Left forelimb (tissue), 1 donor: ENCODE measurements at places on chromosomes 11 and 22.
A peak's percentile ranks its signal among the peaks of the same experiment; 100 is the strongest.

GRCh38 chr11:112977755-112978154 is 16.5 kb downstream of the NCAM1 start:
- DNase-seq: no peak

DNA sequence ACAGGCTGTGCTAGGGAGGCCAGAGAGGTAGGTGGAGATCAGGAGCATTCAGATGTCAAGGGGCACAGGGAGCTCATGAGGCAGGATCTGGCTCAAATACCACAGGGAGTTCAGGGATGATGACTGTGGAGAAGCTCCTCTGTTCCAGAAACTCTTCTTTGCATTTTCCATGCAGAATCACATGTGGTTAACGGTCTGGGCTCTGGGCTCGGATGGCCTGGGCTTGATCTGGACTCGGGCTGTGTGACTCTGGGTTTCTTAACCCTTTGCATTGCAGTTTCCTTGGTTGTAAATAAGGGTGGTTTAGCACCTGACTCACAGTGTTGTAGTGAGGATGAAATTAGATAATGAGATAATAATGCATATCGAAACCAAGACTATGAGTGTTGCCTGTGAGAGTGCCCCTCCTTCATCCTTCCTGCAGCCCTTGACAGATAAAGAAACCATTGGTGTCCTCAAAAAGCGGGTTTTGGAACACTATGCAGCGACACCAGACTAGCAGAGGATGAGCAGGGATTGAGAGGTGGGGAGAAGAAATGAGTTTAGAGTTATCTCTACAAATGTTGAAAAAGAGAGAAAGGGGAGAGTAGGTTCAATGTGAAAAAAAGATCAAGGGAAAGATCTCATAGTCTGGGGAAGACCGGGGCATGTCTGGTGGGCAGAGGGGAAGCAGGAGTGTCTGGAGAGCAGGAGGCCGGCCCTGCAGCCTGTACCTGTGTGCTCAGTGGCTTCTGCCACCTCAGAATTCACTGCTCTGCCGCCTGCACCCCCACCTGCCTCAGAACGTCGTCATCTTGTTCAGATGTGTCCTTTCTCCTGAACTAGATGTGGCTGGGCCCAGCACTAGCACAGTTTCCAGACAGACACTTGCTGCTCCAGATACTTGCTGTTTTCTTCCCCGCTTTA is 197.8 kb upstream of the SORL1-AS1 start:
- DNase-seq: no peak

DNA sequence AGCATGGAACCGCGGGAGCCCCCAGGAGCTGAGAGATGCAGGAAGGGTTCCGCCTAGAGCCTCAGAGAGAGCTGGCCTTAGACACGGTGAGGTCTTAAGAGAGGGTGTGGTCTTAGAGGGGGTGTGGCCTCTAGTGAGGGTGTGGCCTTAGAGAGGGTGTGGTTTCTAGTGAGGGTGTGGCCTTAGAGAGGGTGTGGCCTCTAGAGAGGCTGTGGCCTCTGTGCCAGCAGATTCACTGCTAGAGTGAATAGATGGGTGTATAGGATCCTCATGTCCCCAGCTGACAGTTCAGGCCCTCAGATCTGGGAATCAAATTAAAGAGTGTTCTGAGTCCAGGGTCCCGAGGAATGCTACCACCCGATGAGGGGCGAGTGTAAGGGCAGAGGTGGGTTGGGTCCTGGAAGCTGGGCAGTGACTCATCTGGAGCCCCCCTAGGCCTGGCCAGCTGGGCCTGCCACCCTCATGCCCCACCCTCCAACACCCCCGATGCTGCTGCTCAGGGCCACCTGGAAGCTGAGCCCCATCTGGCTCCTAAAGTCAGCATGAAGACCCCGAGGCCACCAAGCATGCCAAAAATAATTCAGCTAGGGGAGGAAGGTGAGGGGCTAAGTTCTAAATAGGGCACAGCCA is 49.5 kb downstream of the IGF2 start:
- DNase-seq: no peak

GRCh38 chr11:58579192-58580129 is 598 bp downstream of the ZFP91 start:
- DNase-seq: peak; percentile 96

DNA sequence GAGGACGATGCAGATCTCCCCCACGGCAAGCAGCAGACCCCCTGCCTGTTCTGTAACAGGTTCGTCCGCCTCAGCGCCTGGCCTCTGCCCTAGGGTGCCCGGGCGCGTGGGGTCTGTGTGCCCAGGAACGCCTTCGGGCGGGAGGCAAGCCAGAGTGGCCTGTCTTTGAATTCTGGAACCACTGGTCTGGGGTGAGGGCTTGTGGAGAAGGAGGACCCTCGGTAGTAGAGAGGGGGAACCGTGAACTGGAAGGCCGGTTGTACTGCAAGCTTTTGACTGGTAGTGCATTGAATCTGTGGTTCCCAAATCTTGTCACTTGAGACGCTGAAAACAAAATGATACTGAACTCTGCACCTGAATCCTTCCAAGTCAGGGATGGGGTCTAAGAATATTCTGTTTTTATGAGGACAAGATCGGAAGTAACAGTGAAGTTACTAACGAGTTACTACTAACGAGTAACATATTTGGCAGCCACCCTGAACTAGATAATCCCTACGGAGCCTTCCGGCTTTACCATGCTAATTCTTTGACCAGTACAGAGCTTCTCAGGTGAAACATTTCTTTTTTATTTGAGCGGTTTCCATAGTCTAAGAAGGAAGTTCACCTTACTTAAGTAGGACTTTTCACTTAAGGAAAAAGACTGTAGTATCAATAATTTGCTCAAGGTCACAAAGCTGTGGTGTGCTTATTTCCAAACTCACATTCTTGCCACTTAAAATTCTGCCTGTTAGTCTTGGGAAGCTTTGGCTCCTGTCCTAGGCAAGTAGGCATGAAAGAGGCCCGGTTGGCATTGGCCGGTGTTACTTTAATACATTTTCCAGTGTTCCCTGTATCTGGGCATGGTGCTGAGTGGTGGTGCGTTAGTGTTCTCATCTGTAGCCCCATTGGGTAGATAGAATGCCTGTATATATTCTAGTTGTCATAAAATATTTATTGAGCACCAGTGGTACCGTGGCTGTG is 860 bp downstream of the PRMT3 start:
- DNase-seq: no peak

GRCh38 chr22:21639359-21639758 is 2.7 kb upstream of the SDF2L1 start:
- DNase-seq: no peak

DNA sequence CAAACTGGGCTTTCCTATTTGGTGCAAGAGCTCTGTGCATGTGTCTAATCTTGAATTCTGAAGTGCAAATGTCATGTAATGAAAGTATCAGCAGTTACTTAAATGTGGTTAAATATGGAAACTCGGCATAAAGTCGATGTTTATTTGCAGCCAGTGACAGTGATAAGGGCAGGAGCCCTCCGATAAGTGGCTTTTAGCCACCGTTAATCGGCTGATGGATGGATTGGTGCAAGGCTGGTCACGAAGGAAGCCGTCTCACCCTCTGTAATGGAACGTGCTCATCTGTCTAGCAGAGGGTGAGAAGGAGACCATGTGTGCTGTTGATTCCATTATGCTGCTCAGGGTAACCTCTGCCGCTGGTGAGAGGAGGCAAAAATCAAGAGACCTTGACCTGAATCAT is 121.8 kb upstream of the PAX6 start:
- DNase-seq: no peak
